AG08396 (cell line): ENCODE measurements at places on chromosomes 7 and 10.

DNA sequence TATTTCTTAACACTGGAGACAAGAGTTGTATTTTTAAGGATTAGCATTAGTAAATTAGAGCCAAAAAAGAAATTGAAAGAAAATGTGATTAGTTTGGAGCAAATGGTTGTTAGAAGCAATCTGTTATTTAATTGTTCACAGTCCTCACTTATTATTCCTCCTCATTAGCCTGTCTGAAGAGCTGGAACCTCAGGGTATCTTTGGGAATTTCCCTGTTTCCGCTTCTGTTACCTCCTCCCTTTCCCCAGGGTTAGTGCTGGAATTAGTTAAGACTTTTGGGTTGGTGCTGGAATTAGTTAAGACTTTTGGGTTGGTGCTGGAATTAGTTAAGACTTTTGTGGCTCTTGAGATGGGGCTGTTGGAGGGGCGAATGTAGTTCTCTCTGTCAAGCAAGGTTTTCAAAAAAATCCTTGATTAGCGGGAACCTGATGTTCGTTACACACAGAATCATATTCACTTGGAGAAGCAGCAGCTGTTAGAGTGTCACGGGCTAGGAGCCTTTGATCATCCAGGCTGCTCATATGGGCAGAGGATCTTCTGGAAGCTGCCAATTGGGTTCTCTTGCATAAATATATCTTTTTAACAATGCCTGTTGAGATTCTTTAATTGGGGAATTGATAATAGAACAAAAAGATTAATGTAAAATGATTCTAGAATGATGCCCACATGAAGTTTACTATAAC is 251.0 kb upstream of the NPSR1 start:
- DNase-seq = no peak

DNA sequence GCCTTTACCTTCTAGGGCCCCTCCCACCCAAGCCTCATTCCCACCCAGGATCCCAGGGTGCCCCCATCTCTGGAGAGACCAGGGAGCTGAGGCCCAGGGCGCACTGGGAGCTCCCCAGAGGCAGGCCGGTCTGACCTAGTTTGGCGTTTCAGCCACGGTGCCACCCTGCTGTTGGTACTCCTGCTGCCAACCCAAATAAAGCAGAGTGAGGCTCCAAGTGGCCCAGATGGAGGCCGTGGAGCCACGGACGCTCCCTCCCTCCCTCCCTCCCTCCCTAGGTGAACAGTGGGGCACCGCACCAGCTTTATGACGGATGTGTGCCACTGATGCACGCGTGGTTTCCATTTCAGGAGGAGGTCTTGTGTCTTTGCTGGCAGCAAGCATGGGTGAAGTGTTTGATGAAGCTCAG is 1.8 kb downstream of the INPP5A start:
- no peak for DNase-seq

DNA sequence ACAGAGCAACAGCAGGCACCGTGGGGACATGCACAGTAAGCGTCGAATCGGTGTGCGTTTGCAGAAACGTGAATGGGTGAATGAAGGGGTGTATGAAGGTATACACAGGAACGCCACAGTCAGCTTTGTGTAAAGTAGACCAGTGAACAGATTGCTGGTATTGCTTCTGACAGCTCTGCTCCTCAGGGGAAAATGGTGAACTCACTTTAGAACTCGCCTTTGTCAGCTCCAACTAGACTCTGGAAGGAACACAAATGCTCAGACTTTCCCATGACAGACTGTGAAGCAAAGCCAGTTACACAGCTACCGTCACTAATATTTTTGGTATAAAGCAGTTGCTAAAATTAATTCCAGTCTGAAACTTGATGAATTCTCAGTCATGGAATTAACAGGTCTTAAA is 78.9 kb downstream of the CUX1 start:
- DNase-seq = no peak

DNA sequence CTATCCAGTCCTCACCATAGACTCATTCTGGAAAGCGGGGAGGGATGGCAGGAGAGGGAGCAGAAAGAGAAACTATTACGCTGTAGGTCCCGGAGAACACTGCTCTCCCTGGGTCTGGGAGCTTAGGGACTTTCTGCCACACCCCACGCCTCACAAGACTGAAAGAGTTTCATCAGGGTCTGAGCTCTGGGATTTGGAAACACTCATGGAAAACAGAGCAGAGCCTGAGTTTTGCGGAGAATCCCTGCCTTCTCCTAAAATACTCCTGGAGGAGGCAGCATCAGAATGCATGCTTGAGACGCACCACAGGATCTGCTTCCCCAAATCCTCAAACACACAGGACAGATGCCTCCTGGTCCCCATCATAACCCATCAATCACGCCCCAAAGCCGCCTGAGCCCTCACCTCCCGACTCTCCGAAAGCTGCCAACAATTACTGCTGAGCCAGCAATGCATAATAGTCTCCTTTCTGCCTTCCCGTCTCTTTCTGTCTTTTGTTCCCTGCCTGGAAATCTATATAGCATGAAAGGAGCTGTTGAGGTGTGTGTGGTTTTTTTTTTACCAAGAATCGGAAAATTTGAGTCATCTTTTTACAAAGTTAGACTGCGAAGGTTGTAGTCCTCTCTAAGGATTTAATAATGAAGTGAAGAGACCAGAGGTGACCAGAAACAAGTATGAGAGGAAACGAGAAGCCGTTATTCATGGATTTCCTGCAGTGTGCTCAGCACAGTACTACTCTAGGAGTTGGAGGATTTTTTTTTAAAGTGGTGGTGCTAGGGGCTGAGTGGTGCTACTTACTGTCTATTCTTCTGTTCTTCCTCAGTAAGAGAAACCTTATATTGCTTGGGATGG is 37.7 kb downstream of the ASB13 start:
- peak; percentile 68 for DNase-seq

- no peak for DNase-seq
These were observed 122.8 kb downstream of the SKIDA1 start for GRCh38 chr10:21402606-21403083.

GRCh38 chr7:34762764-34763163 is 104.7 kb downstream of the NPSR1 start:
- DNase-seq = no peak

DNA sequence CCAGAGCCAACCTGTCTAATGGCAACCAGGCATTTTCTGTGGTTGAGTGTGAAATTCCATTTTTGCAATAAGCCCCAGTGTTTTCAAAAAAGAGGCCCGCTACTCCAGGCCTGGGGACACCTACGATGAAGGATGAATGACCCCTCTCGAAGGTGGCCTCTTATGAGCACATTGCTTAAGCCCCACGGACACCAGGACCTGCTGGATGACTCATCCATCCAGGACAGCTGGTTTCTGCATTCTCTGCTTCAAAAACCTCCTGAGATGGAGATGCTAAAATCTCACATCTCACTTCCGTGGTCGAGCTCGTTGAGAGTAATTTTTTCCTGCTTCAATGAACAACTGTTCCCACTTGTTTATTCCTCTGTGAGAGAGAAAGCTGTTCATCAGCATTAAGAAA is 150.2 kb upstream of the FZD8 start:
- DNase-seq = no peak

DNA sequence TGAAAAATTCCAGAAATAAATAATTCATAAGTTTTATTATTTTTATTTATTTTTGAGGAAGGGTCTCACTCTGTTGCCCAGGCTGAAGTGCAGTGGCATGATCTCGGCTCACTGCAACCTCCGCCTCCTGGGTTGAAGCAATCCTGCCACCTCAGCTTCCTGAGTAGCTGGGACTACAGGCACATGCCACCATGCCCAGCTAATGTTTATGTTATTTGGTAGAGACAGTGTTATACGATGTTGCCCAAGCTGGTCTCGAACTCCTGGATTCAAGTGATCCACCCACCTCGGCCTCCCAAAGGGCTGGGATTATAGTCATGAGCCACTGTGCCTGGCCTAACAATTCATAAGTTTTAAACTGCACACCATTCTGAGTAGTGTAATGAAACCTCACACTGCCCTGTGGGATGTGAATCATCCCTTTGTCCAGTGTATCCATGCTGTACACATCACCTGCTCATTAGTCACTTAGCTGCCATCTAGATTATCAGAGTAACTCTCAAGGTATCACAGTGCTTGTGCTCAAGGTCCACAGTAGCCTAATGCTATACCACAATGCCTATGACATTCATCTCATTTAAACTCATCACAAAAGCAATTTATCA is 17.9 kb downstream of the RTKN2 start:
- DNase-seq = no peak

DNA sequence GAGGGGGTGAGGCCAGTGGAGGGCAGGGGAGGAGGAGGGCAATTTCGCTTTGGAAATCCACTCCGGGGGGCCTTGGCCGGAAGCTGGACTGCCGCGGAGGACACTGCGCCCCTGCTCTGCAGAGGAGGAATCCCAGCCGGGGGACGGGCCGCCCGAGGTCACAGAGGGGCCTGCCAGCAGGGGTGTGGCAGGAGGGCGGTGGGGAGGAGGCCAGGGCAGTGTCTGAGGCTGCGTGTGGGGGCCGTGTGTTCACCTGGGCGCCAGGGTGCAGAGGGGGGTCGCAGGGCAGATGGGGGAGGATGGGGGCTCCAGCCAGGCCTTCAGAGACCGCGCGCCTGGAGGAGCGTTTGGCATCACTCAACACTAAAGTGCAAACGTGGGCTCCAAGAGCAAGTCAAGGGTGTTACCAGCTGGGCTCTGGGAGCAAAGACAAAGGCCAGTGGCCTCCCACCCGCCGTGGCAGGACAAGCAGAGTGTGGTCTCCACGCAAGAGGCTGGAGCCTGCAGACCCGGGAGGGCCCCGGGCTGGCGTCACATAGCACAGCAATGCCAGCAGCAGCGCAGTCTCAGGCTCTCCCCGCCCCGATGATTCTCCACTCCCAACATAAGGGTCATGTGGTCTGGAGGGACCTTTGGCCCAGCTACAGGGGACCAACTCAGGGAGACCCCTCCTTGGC is 45.3 kb upstream of the DNAJB6 start:
- DNase-seq = no peak

- no peak for DNase-seq
These were observed 19.8 kb upstream of the BMPER start for GRCh38 chr7:33885290-33886148.

DNA sequence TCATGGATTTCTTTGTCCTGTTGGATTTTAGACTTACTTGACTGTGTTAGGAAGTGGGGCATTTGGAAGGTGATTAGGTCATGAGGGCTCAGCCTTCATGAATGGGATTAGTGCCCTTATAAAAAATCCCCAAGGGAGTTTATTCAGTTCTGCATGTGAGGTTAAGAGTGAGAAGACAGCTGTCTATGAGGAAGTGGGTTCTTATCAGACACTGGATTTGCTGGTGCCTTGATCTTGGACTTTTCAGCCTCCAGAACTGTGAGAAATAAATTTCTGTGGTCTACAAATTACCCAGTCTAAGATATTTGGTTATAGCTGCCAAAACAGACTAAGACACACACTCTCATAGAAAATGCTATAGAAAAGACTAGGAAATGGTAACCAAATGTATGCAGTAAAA is 724.7 kb upstream of the FZD8 start:
- no peak for DNase-seq

DNA sequence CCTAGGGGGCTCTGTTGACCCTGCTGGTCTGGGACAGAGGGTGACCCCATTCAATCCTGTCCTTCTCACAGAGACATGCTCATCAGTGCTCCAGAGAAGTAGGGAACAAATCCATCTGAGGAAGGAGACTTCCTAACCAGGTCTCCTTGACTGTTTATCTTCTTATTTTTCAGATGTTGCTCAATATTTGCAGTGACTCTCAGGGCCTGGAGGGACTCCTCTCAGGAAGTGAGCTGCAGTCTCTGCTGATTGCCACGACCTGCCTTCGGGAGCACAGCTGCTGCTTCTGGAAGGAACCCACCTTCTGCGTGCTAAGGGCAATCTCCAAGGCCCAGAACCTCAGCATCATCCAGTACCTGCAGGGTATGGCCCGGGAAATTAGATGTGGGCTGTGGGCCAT is 41.0 kb downstream of the WDFY4 start:
- no peak for DNase-seq

DNA sequence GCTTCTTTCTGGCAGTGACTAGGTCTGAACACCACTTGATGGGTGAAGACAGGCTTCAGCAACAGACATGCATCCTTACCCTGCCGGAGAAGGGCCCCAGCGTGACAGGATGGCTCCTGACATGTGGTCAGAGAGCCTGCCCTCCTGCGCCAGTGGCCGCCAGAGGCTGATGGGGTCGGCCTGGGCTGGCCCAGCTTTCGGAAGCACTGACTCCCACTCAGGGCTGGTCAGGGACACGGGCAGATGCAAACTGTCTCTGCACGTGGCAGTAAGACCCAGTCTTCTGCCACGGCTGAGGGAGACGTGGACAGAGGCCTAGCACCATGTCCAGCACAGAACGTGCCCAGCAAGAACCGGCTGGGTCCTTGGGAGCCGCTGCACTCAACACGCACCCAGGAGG is 10.2 kb downstream of the TUBGCP2 start:
- no peak for DNase-seq

DNA sequence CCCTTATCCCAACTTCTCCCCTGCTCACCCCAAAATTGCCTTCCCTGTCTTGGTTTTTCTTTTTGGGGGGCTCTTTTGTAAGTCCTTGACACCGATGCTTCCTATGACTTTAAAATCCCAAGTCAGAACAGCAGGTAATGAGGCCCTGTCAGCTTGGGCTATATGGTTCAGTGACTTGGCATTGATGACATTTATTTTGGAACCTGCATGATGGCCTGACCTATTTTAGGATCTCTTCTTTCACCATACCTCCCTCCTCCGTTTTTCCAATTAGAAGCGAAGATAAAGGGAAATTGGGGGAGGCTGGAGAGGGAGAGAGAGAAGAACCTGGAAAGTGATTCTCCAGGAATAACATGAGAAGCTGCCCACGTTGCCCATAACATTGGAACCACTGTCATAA is 424.9 kb upstream of the AUTS2 start:
- DNase-seq = no peak

- DNase-seq = no peak
These were observed 17.9 kb upstream of the EIF3B start for GRCh38 chr7:2336626-2337299.

DNA sequence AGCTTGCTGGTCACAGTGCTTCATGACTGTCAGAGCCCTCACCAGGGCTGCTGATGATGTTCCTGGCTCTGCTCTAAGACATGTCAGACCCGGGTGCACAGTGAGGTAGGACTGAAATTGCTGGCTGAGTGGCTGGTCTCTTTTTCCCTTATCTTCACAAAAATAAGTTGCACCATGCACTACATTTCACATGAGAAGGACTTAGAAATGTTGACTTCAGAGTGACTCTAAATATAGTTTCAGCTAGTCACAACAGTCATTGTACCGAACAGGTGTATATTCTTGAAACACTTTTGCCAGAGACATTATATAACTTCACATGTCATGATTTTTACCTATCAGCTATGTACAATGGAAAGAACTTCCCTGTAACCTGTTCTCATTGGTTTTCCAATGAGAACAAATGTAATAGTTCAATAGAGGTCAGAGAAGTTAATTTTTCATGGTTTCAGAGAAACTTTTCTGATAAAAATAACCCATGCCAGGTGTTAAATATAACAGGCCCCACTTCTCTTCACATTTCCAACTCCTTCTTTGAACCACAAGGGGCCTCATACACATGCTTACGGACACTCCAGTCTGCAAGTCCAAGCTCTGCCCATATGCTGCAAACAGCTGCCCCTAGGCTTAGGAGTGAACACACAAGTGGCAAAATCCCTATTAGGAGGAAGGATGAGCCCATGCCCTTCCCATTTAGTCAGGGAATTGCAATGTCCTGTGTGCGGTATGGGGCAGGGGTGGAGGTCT is 115.6 kb downstream of the CDK6 start:
- no peak for DNase-seq

GRCh38 chr10:132487241-132488135 is 50.1 kb upstream of the INPP5A start:
- DNase-seq = no peak
